ENCODE measurements at places on chromosomes 1 and 21. TPM values are rescaled to one million over a fixed set of nuclear protein-coding genes. Genes with fewer than 3 reads are reported as not detected.

LDLRAP1 gene
- 10.4 TPM for total RNA-seq

AKR1A1 gene
- total RNA-seq: 80.3 TPM

VHLL gene
- total RNA-seq: not detected

UBXN10 gene
- not detected for total RNA-seq

RGL1 gene
- total RNA-seq: 1.2 TPM

FGR gene
- total RNA-seq: not detected

VANGL1 gene
- total RNA-seq: 19.7 TPM

OLFML2B gene
- 0.32 TPM for total RNA-seq

CAPN8 gene
- total RNA-seq: 0.23 TPM

A3GALT2 gene
- not detected for total RNA-seq

OR10T2 gene
- total RNA-seq: not detected

RORC gene
- total RNA-seq: not detected

HSD11B1 gene
- total RNA-seq: not detected

SMPDL3B gene
- total RNA-seq: 1.3 TPM

PPOX gene
- total RNA-seq: 10.7 TPM

LRRC42 gene
- 26.6 TPM for total RNA-seq

TNFRSF18 gene
- not detected for total RNA-seq

TMPRSS2 gene
- 0.26 TPM for total RNA-seq

GBP5 gene
- not detected for total RNA-seq

HES2 gene
- total RNA-seq: 4.7 TPM

GLUL gene
- total RNA-seq: 21.7 TPM

IL10RB gene
- total RNA-seq: 19.4 TPM

HPCAL4 gene
- 0.28 TPM for total RNA-seq

CGN gene
- total RNA-seq: 2.2 TPM

S100A4 gene
- total RNA-seq: 1,522 TPM

ZFP69B gene
- total RNA-seq: 1.6 TPM

RGS2 gene
- 27.4 TPM for total RNA-seq

ARMH1 gene
- total RNA-seq: 0.28 TPM

TEKT2 gene
- not detected for total RNA-seq

Measured in A549 treated with RU486 at 1 μM for 4 hours (cell line).